ENCODE measurements at places on chromosomes 4 and X. TPM values are rescaled to one million over a fixed set of nuclear protein-coding genes. Genes with fewer than 3 reads are reported as not detected.

- DNase-seq: no peak
Observed at GRCh38 chr4:176188654-176189053, 6.7 kb downstream of the SPATA4 start.

DNA sequence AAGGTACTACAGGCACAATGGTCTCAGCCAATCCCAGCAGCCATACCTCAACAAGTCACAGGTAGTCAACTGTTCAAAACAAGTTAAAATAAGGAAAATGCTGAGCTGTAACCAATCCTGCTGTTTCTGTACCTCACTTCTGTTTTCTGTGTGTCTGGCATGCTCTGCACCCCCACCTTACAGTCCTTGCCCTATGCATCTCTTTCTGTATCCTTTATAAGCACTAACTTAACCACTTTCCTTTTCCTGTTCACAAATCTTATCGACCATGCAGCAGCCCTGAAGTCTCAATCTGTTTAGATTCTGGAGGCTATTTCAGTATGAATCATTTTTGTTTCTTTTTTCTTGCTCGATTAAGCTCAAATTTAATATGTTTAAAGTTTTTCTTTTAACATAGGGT lies 12.5 kb upstream of the FAM13A start:
- no peak for DNase-seq

DNA sequence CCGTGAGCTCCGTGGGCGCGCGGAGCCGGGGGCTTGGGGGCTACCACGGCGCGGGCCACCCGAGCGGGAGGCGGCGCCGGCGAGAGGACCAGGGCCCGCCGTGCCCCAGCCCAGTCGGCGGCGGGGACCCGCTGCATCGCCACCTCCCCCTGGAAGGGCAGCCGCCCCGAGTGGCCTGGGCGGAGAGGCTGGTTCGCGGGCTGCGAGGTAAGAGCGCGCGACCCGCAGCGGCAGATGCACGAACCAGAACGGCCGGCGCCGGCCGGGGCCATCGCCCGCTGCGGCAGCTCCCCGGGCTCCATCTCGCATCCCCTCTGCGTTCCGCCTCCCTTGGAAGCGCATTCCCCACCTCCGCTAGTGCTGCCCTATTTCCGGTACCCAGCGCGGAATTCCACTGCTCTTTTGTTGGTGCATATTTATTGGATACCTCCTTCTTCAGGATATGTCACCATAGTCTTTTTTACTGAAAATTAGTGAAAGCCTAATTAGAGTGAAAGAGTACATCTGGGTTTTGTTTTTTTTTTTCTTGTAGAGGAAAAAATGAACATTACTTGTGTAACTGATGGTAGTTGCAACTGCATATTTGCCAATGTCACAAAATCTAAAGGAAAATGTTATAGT lies 797 bp downstream of the PKD2 start:
- DNase-seq: no peak

GRCh38 chr4:54539500-54540029 lies 118.2 kb upstream of the KIT start:
- DNase-seq: peak; percentile 42

The GABRE gene
- 33.0 TPM for total RNA-seq

- no peak for DNase-seq
Observed at GRCh38 chrX:43958529-43958928, 14.7 kb downstream of the NDP start.

GRCh38 chrX:11470250-11470974 lies 177.2 kb downstream of the AMELX start:
- peak; percentile 26 for DNase-seq

- DNase-seq: no peak
Observed at GRCh38 chr4:70680934-70681333, 7.4 kb upstream of the UTP3 start.

The FGF16 gene
- total RNA-seq: not detected

The MAGEH1 gene
- total RNA-seq: 26.3 TPM

GRCh38 chr4:141642711-141643110 lies 6.3 kb downstream of the IL15 start:
- DNase-seq: no peak

DNA sequence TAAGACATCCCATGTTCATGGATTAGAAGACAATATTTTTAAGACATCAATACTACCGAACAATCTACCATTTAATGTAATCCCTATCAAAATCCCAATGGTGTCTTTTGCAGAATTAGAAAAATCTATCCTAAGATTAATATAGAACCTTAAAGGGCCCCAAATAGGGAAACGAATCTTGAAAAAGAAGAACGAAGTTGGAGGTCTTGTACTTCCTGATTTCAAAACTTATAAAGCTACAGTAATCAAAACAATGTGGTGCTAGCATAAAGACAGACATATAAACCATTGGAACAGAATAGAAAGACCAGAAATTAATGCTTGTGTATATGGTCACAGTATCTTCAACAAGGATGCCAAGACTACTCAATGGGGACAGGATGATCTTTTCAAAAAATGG lies 42.0 kb downstream of the CENPE start:
- DNase-seq: no peak

DNA sequence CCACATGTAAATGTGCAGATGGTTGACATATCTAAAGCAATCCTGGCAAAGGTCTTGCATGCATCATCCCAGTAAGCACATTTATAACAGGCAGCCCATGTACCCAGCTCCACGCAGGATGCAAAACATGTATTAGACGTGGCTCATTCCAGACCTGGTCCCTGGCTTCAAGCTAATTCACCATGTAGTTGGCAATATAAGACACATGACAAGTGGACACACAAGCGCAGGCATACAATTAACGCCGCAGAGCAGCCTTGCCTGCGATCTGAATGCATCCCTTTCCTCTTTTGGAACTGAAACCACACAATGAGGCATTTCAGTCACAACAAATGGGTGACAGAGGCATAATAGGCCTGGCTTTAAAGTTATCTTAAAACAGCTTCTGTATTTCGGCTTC lies 114.5 kb upstream of the TRIM2 start:
- no peak for DNase-seq

DNA sequence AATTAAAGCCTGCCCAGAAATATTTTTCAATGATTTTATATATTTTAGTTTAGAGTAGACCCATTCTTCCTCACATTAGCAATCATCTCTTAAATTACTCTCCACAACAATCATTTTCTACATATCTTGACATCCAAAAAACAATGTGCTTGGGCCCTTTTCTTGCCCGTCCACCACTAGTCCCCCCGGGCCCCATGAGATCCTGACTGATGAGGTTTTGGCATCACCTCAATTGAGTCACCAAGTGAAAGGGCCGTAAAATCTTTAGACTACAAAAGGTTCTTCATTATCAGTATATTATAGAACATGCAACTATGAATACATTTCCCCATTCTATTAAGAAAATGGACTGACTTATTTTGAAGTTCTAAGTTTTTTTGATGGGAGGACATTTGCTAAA lies 4.0 kb upstream of the CDKL2 start:
- no peak for DNase-seq

The ALAS2 gene
- total RNA-seq: 1.5 TPM

DNA sequence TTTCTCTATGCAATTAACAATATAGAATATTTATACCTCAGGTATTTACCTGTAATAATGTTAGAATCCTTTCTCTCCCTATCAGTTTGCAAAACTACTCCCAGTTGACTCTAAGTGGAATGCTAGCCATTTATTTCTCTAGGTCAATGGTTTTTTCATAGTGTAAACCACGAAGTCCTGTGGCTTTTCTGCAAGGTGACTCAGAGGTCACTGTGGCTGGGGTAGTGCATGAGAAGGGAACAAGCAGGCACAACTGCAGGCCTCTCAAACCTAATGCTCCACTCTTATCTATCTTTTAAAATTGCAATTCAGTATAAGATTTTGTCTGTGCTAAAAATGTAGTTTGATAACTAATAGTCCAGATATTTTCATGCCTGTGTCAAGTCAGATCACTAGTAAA lies 159.4 kb downstream of the ANTXR2 start:
- no peak for DNase-seq

The UGT2B11 gene
- not detected for total RNA-seq

DNA sequence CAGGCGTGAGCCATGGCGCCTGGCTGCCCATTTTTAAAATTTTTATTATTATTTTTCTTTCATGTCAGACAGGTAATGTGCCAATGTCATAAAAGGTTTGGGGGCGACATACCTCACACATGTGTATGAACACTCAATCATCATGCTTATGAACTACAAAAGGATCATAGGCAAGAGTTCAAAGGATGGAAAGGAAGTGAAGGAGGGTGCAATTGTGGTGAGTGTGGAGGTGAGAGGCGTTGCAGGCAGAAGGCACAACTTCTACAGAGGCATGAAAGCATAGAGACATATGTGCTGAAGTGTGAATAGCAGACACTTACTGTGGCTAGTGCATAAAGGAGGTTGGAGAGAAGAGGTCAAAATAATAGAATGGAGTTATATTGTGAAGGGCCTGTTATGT lies 4.0 kb downstream of the IGFBP7 start:
- no peak for DNase-seq

Data from upper lobe of left lung (tissue), 6 donors.